ENCODE measurements at places on chromosomes 6 and 20.

- no peak for DNase-seq
Observed at GRCh38 chr20:4299773-4300172, 284.4 kb upstream of the RNF24 start.

DNA sequence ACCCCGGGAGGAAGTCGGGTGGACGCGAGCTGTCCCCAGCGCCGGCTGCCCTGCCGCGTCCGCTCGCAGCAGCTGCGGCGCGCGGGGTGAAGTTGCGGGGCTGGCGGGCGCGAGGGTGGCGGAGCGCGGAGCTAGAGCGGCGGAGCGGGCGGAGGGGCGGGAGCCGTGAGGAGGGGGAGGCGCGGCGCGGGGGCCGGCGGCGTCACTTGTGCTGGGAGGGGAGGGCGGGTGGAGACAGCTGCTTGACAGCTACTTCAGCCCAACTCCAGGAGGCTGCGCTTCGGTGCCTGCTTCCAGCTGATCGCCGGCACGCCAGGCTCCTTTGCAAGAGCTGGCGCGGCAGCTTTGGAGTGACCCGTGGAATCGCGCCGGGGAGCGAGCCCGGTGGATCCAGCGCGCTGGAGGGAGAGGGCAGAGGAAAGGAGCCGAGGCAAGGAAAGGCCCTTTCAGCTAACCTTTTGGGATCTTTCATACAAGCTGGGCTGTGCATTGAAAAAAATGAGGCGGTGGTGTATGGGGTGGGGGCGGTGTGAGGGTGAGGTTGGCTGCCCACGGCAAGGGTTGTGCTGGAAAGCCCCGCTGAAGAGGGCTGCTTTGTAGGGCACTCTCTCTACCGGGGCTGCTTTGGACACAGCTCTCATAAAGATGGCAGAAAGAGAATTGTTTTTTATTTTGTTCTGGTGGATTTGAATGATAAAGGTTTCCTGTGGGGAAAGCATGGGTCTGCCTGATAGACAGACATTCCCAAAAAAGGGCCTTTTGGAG is 24.6 kb downstream of the RIPOR2 start:
- DNase-seq = peak; percentile 72

GRCh38 chr6:110410511-110410910 is 4.9 kb downstream of the DDO start:
- no peak for DNase-seq

DNA sequence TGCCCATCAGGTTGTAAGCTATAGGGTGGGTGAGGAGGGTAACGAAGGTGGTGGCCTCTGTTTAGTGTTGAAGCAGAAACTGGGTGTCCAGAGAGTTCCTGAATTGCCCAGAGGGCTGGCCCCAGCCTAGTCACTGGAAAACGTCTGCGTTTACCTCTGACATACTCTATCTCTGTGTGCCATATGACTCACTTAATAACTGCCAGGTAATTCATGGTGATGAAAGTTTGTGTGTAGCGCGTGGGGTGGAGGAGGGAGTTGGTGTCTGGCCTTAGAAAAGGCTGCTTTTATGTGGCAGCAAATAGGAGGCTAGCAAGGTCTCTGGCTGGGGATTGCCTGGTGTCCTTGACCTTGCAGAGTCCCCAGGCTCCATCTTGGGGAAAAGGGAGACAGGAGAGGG is 47.3 kb downstream of the SLC35D3 start:
- no peak for DNase-seq

GRCh38 chr6:169534039-169534421 is 167.8 kb downstream of the WDR27 start:
- DNase-seq = no peak

DNA sequence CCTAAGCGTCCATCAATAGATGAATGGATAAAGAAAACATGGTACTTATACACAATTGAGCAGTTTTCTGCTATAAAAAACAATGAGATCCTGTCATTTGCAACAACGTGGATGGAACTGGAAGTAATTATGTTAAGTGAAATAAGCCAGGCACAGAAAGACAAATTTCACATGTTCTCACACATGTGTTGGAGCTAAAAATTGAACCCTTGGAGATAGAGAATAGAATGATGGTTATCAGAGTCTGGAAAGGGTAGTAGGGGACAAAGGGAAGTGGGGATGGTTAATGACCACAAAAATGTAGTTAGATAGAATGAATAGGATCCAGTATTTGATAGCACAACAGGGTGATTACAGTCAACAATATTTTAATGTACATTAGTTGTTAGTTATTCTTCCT is 1033.5 kb downstream of the HACE1 start:
- no peak for DNase-seq
